A549 treated with CpdA at 1 μM for 4 hours (cell line): ENCODE measurements at places on chromosomes 4 and X. TPM values are rescaled to one million over a fixed set of nuclear protein-coding genes. Genes with fewer than 3 reads are reported as not detected.

LNX1 gene
- total RNA-seq, result 0.07 to 0.09 TPM (median 0.07 TPM) in 3 of 5 replicates, not detected in the others

LYAR gene
- 28.1 to 36.9 TPM (median 30.1 TPM) in 5 replicates for total RNA-seq

GDI1 gene
- total RNA-seq, result 87.3 to 107 TPM (median 98.1 TPM) in 5 replicates

DACH2 gene
- total RNA-seq, result not detected in 5 replicates

GALNTL6 gene
- 0.05 TPM in 1 of 5 replicates, not detected in the others for total RNA-seq
